AG04450 (cell line): ENCODE measurements at places on chromosomes 7 and 10.
A peak's percentile ranks its signal among the peaks of the same experiment; 100 is the strongest.

DNA sequence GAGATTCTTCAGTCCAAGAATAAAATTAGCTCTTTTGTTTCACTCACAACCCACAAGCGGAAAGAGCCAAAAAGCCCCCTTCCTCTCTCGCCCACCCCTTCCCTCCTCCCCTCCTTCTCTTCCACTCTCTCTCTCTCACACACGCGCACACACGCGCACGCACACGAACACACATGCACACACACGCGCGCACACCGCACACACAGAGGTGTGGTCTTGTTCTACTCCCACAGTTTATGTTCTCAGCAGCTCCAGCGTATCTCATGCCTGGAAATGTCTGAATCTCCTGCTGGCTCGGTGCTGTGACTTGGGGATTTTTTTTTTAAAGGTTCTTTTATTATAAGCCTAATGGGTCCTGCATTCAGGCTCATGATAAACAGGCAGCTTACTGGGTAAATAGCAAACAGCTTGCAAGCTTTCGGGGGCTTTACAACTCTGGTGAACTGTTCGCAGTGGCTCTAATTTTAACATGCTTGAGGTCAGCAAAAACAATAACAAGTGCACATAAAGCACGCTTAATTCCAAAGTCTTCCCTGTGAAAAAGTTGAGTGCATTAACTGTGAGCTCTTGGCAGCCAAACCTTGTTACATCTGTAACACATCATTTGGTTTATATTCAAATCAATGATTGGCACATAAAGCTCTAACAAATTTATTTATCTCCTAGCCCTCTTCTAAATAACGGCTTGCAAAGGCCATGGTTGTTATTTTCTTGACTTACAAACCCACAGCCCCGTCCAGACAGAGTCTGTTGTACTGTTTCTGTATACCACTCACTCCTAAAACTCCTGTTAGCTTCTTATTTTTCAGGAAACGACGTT is 424.1 kb upstream of the MGMT start:
- no peak for DNase-seq

- DNase-seq: no peak
Observed at GRCh38 chr7:40374575-40374974, 239.8 kb downstream of the SUGCT start.

DNA sequence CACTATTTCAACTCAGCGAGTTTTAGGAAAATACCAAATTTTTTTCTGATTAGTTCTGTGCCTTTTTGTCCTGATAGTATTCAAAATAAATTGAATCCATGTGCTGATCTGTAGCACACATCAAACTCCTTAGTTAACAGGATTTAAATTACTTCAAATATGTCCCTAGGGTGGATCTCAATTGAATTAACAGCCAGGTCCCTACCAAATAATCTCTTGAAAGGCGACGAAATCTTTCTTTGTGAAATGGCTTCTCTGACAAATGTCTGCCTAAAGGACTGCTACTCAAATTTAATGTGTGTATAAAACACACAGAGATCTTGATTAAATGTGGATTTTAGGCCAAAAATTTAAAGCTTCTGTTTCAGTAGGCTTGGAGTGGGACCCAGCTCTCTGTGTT is 989.6 kb upstream of the KCND2 start:
- no peak for DNase-seq

DNA sequence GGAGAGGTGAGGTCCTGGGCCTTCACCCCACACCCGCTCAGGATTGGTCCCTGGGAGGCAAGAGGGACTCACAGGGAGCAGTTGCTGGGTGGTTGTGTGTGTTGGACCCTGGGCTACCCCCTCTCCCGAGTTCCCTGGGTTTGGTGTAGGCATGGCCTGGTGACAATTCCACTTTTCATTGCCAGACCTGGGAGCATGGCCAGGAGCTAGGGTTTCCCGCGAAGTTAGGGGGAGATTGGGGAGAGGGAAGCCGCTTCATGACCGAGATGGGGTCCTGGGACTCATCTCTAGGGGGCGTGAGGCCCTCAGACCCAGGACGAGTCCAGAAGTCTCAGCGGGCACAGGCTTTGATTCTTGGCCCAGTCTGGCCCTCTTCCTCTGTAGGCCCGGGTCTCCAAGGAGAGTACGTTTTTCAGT is 606 bp downstream of the PALD1 start:
- no peak for DNase-seq

- DNase-seq: peak; percentile 61
Observed at GRCh38 chr7:133853706-133854276, 273.3 kb upstream of the LRGUK start.

- DNase-seq: no peak
Observed at GRCh38 chr10:51877636-51878035, 178.2 kb upstream of the CSTF2T start.

GRCh38 chr7:107631588-107632491 is 28.8 kb upstream of the SLC26A4 start:
- no peak for DNase-seq

DNA sequence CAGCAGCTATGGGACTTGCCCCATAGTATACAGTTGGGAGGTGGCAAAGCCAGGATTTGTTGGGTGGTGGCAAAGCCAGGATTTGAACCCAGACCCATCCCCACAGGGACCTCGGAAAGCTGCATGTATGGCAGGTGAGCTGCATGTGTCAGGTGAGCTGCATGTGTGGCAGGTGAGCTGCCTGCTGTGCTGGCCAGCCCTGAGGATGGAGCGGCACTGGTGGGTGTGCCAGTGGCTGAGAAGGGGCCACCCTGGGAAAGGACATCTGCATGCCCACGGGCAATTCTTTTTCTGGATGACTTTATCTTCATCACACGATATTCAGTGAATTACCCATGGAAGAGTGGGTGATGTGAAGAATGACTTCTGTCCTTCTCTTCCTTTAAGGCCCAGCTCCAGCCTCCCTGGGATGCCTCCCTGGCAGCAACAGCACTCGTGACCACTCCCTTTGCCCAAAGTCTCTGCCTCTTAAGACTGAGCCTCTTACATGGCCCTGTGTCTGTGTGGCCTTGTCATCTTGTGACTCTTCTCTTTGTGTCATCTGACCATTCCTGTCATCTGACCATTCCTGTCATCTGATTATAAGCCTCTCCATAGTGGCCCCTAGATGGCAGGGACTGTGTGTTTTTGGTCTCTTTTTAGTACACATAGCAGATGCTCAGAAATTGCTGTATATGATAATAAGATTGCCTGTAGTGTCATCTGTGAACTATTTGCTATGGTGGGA is 25.0 kb downstream of the CLEC2L start:
- no peak for DNase-seq
